ENCODE measurements at places on chromosomes 5 and 9.

GRCh38 chr9:109609060-109609459 lies 111.0 kb upstream of the PTPN3 start:
- DNase-seq, result no peak

- no peak for DNase-seq
These were observed 235.7 kb downstream of the CDK5RAP2 start for GRCh38 chr9:120344230-120344629.

DNA sequence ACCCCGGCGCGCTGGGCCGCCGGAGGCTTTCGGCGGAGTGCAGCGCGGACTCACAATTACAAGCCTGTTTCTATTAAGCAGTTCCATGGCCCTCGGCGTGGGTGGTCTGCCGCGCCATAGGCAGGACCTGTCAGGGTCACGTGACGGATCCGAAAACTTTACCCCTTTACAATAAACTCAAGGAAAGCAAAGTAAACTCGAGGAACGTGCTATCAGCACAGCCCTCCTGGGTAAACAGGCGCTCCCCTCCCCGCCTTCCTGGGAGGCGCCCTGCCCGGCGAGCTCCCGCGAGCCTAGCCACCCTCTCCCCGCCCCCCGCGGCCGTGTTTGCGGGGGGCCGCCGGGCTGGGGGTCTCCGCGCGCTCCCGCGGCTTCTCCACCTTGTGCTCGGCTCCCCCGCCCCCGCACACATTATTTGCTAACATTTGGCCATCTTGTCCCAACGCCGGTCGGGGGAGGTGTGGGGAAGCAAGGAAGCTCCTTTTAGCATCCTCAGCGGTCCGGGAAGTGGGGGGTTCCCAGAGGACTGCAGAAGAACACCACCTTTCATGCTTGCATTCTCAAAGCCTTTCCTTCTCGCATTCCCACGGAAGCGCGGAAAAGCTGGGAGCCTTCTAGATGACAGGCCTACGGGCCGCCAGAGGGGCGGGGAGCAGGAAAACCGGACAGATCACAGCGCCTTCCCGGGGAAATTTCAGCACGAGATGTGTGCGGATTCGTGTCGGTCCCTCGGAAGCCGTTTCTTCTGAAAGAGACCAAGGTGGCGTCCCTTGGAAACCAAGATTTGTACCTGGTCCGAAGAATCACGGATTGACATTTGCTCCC lies at the start of gene PTCH1:
PTCH1 (minus strand) TSS at position 238 of the 825 bp plus-strand sequence.
- peak; percentile 18 for DNase-seq

DNA sequence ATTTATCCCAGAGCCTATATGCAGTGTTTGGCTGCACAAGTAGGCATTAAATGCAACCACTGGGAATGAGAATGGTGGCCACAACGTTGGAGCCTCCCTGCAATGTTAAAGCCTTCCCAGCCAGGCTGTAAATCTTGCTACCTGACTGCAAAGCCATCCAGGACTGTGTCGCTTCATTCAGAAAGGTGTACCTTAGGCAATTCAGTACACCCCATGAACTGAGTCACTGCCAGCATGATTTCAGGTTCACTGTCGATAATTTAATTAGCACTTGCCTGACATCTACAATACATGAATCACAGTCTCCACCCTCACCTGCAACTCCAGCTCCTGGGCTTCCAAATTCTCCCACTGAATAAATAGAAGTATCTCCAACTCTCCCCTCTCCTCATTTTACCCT lies 108.4 kb downstream of the SLIT3 start:
- DNase-seq, result no peak

- no peak for DNase-seq
These were observed 32.1 kb downstream of the NIPBL start for GRCh38 chr5:36908544-36909260.

- no peak for DNase-seq
These were observed 58.3 kb upstream of the WDR41 start for GRCh38 chr5:77550406-77550805.

GRCh38 chr9:27145143-27145542 lies 36.1 kb downstream of the TEK start:
- DNase-seq, result no peak

- no peak for DNase-seq
These were observed 50.6 kb downstream of the TGFBI start for GRCh38 chr5:136079195-136079985.

- no peak for DNase-seq
These were observed 6.8 kb upstream of the ZBTB34 start for GRCh38 chr9:126853667-126854066.

DNA sequence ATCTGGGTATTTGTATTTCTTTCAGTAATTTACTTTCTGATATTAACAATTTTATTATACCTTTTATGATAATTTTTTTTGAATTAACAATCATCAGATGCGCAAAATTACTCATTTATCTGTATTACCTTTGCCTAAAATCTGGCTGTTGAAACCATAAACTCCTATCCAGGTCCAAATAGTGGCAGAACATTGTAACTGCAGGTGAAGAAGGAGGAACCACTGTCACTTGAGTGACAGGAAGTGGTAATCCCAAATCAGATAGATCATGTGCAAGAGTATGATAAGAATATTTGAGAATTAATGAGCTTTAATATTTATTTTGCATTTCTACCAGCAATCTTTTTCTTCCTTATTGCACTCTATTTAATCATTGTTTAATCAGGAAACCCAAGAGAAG lies 139.3 kb upstream of the TLE4 start:
- no peak for DNase-seq

GRCh38 chr5:132378580-132378979 lies 9.1 kb downstream of the SLC22A5 start:
- DNase-seq, result no peak

DNA sequence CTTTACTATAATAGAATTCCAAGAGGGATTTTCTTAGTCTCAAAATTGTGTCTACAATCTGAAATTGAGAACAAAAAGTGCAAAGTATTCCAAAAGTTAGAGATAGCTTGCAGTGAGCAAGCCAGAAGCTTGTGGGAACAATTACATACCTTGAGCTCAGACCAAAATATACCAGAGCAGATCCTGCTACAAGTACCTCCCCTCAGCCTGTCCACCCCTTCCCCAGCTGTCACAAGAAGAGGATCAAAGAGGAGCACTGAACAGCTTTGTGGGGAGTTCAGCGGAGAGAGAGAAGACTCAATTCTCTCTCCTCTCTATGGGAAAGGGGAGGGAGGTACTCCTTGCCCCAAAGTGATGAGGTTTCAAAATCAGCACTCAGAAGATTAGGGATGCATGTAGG lies 869.2 kb upstream of the DMAC1 start:
- no peak for DNase-seq

GRCh38 chr9:121651295-121652020 lies at the start of gene DAB2IP:
DAB2IP (plus strand) TSS chr9:121651634; CDS start chr9:121651776, 142 bp downstream.
- no peak for DNase-seq

- DNase-seq, result no peak
These were observed 444.7 kb downstream of the MED10 start for GRCh38 chr5:5933651-5934050.

- DNase-seq, result no peak
These were observed 1704.8 kb upstream of the CDH9 start for GRCh38 chr5:28743025-28743715.

DNA sequence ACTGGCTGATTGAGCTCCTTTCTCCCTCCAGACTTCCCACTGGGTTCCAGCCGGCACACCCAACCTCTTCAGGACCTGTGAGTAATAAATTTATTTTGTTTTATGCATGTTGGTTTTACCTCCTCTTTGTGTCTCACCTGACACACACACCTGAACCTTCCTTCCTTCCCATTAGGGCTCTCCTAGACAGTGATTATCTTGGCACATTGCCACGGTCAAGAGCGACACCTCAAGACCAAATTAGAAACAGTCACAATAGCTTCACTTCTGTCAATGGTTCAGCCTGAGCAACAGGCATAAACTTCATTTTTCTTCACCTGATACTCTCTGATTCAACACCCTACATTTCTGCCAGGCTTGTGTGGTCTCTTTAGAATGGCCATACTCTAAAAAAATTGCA lies 296.3 kb upstream of the SMARCA2 start:
- peak; percentile 17 for DNase-seq

DNA sequence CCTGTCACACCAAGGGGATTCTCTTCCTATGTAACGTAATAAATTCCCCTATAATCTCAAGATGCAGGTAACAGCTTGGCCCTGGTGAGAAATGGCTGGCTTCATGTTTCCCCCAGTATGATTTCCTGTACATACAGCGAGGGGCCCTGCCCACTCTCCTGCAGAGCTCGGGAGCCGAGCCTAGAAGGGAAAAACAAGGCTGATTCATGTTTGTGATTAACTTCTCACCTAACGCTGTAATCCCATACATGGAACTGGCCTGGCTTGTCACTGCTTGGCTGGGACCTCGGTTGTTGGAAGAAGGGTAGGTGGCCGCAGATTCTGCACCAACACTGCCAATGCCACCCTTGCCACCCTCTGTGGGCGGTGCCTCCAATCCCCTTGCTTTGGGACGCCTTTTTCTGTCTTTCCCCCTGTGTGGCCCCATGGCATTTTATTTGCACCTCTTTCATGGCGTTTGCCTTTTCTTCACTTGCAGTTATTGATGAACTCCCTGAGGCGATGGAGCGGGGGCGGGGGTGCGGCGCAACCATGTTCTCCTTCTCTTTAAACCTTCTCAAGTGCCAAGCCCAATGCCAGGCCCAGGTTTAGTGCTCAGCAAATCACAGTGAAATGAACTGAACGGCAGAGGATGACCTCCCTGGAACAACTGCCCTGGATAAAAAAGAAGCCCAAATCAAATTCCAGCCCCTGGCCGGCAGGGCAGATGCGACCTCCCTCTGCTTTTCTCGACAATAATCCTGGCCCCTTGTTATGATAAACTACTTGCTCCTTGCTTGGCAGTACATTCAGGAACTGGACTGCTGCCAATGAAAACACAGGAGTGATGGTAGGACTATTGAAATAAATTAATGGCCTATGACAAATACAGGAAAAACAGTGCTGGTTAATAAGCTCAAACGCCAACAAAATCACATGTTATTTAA lies 108.1 kb downstream of the TMEM174 start:
- DNase-seq, result peak; percentile 68

DNA sequence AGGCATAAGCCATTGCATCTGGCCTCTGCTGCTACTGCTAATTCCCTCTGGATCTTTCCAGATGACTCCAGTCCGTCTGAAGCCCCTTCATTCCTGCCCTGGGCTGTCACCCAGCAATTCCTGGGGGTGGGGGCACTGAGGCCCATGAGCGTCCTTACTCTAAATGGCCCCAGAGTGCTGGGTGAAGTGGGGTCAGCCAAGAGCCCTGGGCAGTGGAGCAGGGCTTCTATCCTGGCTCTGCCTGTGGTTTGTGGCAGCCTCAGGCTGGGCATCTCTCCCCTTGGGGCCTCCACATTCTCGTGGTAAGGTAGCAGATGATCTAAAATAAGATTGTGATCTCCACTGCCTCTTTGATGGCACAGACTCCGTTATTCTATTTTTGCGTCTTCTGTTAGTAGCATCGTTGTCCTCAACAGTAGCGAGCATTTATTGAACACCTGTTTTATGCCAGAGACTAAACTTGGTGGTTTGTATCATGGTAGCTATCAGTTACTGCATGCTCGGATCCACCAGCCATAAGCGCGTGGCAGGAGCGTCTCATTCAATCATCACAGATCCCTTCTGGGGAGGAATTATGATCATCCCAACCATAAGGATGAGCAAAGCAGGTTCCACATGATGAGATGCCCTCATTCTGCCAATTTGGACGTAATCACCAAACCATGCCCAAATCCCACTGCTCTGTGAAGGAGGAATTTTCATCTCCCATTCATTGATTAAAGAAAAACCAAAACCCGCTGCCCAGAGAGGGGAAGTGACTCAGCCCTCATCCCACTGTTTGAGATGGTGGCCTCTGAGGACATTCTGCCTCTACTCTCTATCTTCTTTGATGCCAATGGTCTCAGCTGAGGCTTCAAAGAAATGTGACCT lies 21.9 kb upstream of the DUSP1 start:
- no peak for DNase-seq

DNA sequence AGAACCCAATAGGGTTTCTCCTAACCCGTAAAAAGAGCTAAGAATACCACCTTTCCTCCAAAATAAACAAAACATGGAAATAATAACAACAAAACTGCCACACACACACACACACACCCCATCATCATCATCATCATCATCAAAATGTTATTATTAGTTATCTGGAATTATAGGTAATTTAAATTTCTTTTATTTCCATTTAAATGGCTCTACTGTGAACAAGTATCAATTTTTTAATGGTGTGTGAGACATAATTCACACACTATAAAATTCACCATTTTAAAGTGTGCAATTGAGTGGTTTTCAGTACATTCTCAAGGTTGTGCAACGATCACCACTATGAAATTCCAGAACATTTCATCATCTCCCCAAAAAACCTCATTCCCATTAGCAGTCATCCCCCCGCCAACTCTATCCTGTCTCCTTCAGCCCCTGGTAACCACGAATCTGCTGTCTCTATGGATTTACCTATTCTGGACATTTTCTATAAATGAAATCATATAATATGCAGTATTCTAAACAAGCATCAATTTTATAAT lies 172.7 kb downstream of the ROR2 start:
- no peak for DNase-seq

DNA sequence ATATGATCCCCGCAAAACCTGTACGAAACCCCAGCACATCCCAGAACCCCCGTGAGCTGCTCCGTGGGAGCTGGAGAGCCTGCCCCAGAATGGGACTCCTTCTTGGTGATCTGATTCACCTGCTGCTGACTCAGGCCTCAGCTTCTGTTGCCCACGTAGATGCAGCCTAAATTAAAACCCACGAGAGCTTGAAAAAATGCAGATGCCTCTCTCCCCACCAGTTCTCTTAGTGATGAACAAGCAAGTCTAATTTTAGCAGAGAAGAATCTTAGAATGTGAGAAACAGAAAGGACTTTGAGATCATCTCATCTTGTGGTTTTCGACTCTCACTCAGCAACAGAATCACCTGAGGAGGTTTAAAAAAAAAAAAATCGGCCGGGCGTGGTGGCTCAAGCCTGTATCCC lies 57.6 kb downstream of the TMOD1 start:
- DNase-seq, result no peak

DNA sequence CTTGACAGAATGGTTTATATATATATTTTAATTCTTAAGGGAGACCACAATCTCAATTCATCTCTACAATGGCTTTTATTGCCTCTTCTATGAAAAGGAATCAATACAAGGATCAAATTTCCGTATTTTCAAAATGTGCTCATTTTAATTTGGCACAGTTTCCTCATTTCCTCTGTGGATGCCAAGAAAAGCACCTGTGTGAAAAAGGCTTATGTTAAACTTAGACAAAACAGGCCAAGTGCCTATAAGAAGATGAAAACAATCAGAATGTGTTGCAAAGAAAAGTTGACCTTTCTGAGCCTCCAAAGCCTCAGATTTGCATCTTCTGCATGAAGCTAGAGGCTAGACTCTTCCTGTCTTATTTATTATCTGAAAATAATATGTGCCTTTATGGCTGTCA lies 173.7 kb upstream of the SLC12A2 start:
- no peak for DNase-seq

GRCh38 chr5:59537961-59538749 lies 355.4 kb downstream of the PDE4D start:
- no peak for DNase-seq

- no peak for DNase-seq
These were observed 8.9 kb downstream of the MRPL22 start for GRCh38 chr5:154949781-154950180.
